ENCODE measurements at places on chromosomes 2 and 18.

DNA sequence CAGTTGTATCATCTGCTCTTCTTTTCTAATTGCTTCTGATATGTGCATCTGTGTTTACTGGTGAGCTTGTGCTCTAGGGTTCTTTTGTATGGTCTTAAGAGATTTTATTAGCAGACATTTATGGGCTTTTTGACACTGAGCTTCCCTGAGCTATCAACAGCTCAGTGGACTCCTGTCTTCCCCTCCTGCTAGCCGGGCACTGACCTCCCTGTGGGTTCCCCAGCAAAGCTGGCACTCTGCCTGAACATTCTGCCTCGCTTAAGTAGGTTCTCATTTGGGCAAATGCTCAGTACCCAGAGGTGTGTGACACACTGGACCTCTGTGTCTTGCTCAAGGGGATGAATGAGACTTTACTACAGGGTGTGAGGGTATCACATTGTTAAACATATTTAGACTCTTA, 15.8 kb downstream of the TRAF3IP1 start:
- DNase-seq, result no peak

- DNase-seq, result no peak
Measured at GRCh38 chr2:144648837-144649465, 129.0 kb upstream of the ZEB2 start.

DNA sequence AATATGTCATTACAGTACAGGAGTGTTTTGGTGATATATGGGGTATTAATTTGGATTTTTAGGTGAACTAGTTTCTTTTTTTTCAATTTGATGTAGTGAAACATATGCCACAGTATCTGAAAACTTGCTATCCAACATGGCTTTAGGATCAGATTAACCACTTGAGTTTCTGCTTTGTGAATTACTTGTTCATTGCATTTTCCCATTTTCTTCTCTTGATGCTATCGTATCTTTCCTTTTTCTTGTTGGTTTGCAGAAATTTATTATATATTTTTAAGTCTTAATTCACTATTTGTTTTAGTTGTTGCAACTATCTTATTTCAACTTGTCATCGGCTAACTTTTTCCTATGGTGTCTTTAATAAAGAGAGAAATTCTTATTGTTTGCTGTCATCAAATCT, 8.8 kb downstream of the IL36A start:
- DNase-seq, result no peak

DNA sequence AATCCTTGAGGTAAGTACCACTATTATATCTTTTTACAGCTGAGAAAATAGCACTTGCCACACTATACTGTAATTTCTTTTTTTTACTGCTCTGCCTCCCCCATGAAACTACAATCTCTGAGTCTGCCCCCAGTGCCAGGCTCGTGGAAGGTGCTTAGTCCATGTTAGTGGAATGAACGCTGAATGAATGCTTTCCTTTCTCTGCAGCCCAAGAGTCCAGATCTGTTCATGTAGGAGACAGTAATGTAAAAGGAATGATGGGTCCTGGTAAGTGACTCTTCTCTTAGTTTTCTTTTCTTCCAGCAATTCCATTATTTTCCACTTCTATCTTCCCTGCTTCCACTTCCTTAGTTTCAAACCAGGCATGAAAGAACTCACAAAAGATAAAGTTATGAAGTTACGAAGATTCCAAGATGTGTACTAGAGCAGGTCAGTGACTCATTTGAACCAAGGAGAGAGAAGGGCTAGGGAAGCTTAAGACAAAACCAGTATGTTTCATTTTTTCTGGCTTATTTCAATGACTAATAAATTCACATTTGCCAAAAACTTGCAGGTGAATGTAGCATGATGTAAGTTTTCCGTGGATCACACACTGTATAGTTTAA, 46.0 kb downstream of the ARHGEF33 start:
- DNase-seq, result no peak

- no peak for DNase-seq
Measured at GRCh38 chr2:241091201-241091600, 10.9 kb downstream of the MTERF4 start.

DNA sequence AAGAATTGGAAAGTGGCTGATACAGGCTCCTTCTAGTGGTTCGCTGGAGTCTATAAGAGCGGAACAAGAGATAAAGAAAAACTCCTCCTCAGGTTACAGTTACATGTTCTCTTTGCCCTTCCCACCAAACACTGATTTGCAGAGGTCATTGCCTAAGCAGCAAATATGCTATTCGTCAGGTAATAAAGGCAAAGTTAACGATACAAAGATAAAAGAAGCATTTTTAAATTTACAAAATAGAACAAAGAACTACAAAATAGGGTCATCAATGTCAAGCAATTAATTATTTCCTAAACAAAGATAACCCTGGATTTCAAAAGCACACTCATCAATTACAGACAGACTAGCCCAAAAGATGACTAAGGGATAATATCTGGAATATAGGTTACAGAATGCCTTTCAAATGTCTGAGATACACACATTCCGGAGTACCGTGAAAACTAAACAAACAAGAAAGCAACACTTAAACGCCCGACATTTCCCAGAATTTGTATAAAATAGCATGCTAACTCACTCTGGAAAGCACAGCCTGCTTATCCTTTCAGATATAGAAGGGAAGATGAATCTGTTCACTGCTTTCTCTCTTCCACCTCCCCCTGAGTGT, 186.4 kb downstream of the MREG start:
- DNase-seq, result no peak

DNA sequence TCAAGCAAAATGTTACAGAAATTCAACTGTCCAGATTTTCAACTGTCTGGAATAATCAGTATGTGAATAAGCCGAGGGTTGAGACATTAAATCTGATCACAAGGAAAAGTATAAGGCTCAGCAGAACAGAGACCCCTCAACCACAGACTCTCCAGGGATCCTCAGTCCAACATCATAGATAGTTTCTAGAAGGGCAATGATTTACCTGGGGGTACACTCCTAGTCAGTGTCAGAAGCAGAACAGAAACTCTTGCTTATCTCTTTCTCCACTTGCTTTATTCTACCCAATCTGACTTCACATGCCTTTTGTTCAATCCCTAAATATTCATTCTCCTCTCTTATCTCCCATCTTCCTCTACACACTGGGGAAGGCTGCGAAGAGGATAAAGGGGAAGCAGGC, 36.4 kb downstream of the ICOS start:
- no peak for DNase-seq

Measured in dorsolateral prefrontal cortex (tissue), 122 donors.